ENCODE measurements at places on chromosomes 5 and 9. TPM values are rescaled to one million over a fixed set of nuclear protein-coding genes. Genes with fewer than 3 reads are reported as not detected.

Gene PANK3
- total RNA-seq = 81.8 TPM

- H3K36me3 ChIP-seq = peaks cover 15% of the 10 kb centered on the region
- no peak for DNase-seq
- H3K4me3 ChIP-seq = no peak overlapping the region
- H3K4me1 ChIP-seq = no peaks in the 10 kb centered on the region
- no peak overlapping the region for H3K27ac ChIP-seq
- H3K27me3 ChIP-seq = no peaks in the 10 kb centered on the region
Measured at GRCh38 chr5:8943301-8943700, 602.6 kb downstream of the SEMA5A start.

GRCh38 chr9:69130456-69131441, 43.3 kb upstream of the TJP2 start:
- DNase-seq = no peak
- peak overlapping the region; percentile 0 for H3K4me3 ChIP-seq
- H3K27ac ChIP-seq = peak overlapping the region; percentile 94
- peaks cover 11% of the 10 kb centered on the region for H3K36me3 ChIP-seq
- peaks cover 52% of the 10 kb centered on the region for H3K4me1 ChIP-seq

GRCh38 chr5:60060389-60060788, 166.9 kb upstream of the PDE4D start:
- no peaks in the 10 kb centered on the region for H3K36me3 ChIP-seq
- no peak for DNase-seq
- no peak overlapping the region for H3K27ac ChIP-seq
- no peak overlapping the region for H3K4me3 ChIP-seq
- H3K27me3 ChIP-seq = no peaks in the 10 kb centered on the region

- no peaks in the 10 kb centered on the region for H3K27me3 ChIP-seq
- no peak overlapping the region for H3K4me3 ChIP-seq
- H3K27ac ChIP-seq = no peak overlapping the region
- no peak for DNase-seq
- H3K36me3 ChIP-seq = no peaks in the 10 kb centered on the region
Measured at GRCh38 chr5:176653401-176654385, 6.4 kb downstream of the TSPAN17 start.

GRCh38 chr5:133792655-133793054, 175.8 kb downstream of the C5orf15 start:
- peaks cover 9% of the 10 kb centered on the region for H3K27me3 ChIP-seq
- H3K4me3 ChIP-seq = no peak overlapping the region
- H3K4me1 ChIP-seq = peaks cover 28% of the 10 kb centered on the region
- no peak for DNase-seq
- H3K27ac ChIP-seq = no peak overlapping the region

Gene C9
- total RNA-seq = 0.21 TPM

Gene ADAMTSL2
- 0.64 TPM for total RNA-seq

DNA sequence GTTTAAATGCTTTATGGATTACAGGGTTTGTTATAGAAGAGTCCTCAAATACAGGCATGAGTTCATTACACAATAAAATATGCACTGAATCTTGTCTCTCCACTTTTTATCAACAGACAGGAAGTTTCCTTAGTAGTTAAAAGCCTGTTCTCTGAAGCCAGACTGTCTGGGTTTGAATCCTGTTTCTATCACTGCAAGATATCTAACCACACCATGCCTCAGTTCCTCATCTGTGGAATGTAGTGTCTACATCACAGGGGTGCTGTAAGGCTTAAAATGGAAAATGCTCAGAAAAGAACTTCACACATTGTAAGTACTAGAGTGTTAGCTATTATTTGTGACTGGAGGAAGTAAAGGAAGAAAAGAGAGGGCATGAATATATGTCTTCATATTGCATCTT, 9.3 kb downstream of the LIX1 start:
- H3K4me1 ChIP-seq = peaks cover 11% of the 10 kb centered on the region
- H3K4me3 ChIP-seq = no peak overlapping the region
- H3K36me3 ChIP-seq = no peaks in the 10 kb centered on the region
- no peak overlapping the region for H3K27ac ChIP-seq

GRCh38 chr9:109304347-109304746, 16.5 kb downstream of the EPB41L4B start:
- no peak for DNase-seq
- peak overlapping the region; percentile 48 for H3K27ac ChIP-seq
- no peaks in the 10 kb centered on the region for H3K27me3 ChIP-seq
- H3K36me3 ChIP-seq = peaks cover 8% of the 10 kb centered on the region
- H3K4me3 ChIP-seq = no peak overlapping the region

Gene TLE1
- total RNA-seq = 97.7 TPM

Gene ADAM19
- 19.2 TPM for total RNA-seq

GRCh38 chr5:62621280-62621679, 42.7 kb downstream of the LRRC70 start:
- peak; percentile 82 for DNase-seq
- 0 out of 2 replicates have a peak, but pooled peaks cover 5% of the 10 kb centered on the region for H3K36me3 ChIP-seq
- peak overlapping the region; percentile 90 for H3K27ac ChIP-seq
- peak overlapping the region; percentile 33 for H3K4me3 ChIP-seq
- H3K27me3 ChIP-seq = no peaks in the 10 kb centered on the region

- no peak for DNase-seq
- H3K4me1 ChIP-seq = peaks cover 2% of the 10 kb centered on the region
- H3K27me3 ChIP-seq = no peaks in the 10 kb centered on the region
- no peak overlapping the region for H3K4me3 ChIP-seq
- H3K36me3 ChIP-seq = no peaks in the 10 kb centered on the region
Measured at GRCh38 chr9:82404196-82404870, 415.8 kb downstream of the SPATA31D1 start.

- no peaks in the 10 kb centered on the region for H3K27me3 ChIP-seq
Measured at GRCh38 chr9:6598249-6598725, 47.2 kb downstream of the GLDC start.

DNA sequence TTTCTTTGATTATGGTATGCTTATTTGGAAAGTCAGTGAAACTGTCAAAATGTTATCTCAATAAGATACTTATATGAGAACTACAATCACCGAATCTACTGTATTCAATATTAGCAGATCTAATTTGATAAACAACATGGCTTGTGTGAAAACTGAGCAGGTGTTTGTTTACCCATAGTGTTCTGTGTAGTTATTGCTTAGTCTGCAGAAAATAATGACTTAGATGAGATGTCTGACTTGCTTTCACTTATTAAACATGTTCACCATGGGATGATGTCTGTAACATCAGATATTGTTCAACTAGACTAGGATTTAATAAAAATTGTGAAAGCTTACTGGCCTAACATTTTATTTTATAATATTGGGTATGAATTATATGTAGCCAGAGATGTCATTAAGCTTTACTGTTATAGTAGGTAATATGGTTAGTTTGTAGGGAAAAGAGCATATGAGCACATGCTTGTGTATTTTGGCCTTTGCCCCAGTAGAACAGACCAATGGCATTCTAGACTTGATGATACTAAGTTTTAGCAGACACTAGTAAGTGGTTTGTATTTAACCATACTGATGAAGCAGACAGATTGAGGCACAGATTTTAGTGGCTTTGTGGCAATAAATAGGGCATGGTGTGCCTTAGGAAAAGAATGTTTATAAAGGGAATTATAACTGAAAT, 16.4 kb downstream of the SUB1 start:
- no peaks in the 10 kb centered on the region for H3K27me3 ChIP-seq
- no peaks in the 10 kb centered on the region for H3K4me1 ChIP-seq
- no peak for DNase-seq

DNA sequence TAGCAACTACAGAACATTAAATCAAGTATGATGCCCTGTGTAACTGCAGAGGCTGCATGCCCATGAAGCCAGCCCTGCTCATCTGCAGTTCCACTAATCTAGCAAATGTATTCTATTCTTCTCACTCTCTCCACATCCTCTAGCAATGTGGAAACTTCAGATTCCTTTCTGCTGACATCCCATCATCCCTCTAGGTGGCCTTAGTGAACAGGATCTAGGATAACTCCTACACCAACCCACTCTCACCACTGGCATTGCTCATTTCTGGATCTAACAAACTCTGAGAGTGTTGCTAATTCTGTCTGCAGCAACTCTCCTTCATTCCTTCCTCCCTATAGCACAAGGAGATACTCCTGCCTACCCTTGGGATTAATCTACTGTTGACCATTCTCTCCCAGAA, 80.8 kb downstream of the FAM81B start:
- DNase-seq = no peak
- no peak overlapping the region for H3K27ac ChIP-seq
- peaks cover 21% of the 10 kb centered on the region for H3K4me1 ChIP-seq
- H3K27me3 ChIP-seq = no peaks in the 10 kb centered on the region
- H3K36me3 ChIP-seq = peaks cover 21% of the 10 kb centered on the region

DNA sequence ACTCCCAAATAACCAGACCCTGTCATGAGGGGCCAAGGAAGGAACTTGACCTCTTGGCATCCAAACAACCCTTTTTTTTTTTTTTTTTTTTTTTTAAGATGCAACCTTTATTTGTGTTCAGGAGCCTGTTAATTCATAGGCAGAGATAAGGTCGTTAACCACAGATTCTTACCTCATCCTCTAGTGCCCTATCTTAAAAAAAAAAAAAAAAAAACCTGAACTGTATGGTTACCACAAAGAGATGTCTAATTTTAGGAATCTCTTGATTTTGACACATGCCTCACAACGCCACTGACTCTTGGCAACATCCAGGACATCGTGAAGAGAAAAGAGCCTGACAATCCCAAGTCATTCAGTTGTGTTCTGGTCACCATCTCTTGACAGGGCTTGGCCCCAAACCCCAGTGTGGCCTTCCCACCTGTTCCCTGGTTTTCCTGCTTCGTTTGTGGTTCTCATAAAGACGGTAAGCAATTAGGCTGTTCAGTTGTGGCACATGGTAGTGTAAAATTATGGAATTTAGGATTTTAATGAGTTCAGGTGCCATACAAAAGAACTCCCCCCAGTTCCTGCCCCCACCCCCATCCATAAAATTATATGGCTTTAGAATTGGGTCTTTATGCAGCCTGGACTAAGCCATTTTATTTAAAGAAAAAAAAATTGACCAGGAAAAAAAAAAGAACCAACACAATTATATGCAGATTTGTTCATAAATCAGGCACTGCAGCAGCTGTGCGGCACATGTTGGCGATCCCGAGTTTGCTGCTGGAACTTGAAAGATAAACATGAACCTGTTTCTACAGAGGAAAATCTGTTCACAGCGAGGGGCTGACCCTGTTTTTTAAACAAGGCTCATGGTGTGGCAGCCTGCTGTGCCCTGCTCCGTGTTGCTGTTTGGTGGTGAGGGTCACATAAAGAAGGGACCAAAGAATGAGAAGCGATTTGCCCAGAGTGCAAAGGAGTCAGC, 267.8 kb upstream of the CLINT1 start:
- peaks cover 43% of the 10 kb centered on the region for H3K4me1 ChIP-seq
- DNase-seq = no peak
- no peak overlapping the region for H3K4me3 ChIP-seq
- H3K27me3 ChIP-seq = no peaks in the 10 kb centered on the region

Gene SLC6A3
- 0.53 TPM for total RNA-seq

GRCh38 chr5:130874861-130875417, 290.1 kb downstream of the HINT1 start:
- no peak for DNase-seq
- H3K27me3 ChIP-seq = no peaks in the 10 kb centered on the region
- H3K4me1 ChIP-seq = peaks cover 9% of the 10 kb centered on the region
- peaks cover 5% of the 10 kb centered on the region for H3K36me3 ChIP-seq

DNA sequence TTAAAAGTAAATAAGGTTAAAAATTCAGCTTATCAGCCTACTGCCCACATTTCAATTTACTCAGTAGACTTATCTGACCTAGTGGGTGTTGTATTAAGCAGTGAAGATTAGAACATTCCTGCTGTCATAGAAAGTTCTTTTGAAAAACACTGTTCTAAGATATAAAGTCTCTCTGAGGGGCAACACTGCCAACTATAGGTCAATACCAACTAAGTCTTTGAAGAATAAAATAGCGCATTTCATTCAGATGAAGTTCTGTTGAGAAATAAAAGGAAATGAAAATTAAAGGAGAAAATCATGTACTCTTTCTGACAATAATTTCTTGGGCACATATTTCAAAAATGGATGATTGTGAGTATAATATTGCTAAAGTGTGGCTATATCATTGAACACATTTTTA, 86.8 kb downstream of the PTPRD start:
- H3K27ac ChIP-seq = no peak overlapping the region
- no peak for DNase-seq
- H3K4me3 ChIP-seq = no peak overlapping the region

- H3K4me1 ChIP-seq = peaks cover 2% of the 10 kb centered on the region
- H3K27me3 ChIP-seq = no peaks in the 10 kb centered on the region
- DNase-seq = no peak
Measured at GRCh38 chr5:4348423-4348822, 752.8 kb downstream of the IRX1 start.

Gene COL23A1
- 15.0 TPM for total RNA-seq

DNA sequence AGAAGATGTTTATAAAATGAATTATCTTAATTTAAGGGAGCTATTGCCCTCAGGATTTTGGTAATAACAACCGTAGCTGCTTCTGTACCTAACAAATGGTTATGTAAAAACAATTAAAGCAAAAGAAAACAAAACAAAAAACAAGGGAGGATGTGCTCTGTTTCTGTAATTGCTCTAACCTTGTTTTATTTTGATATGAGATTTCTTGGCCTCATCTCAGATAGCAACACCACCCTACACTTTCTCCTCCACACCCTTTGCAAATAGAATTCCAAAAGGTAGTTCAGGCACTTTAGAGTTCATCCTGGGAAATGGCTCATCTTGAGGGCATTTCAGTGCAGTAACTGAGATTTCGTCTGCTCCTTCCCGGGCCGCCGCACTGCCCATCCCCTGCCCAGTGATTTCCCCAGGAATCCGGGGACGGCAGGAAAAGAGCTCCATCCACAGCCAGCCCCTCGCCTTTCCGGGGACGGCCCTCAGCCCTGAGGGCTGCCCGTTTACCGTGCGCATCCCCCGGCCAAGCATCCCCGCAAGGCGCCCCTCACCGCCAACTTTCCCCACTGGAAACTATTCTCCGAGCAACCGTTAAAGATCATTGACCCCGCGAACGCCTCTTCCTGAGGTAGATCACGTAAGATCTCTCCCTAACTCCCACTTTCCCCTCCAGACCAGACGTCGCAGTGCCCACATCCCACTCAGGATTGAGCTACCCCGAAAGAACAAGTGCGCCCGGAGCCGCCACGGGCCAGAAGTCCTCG, 1.2 kb downstream of the FNBP1 start:
- peak; percentile 37 for DNase-seq
- peaks cover 42% of the 10 kb centered on the region for H3K4me1 ChIP-seq
- H3K4me3 ChIP-seq = peak overlapping the region; percentile 97
- H3K27ac ChIP-seq = peak overlapping the region; percentile 73

Gene HAPLN1
- total RNA-seq = 9.4 TPM

Measured in WTC11 (cell line).